GM23338 (cell line): ENCODE measurements at places on chromosomes 6 and 20.
A peak's percentile ranks its signal among the peaks of the same experiment; 100 is the strongest.

DNA sequence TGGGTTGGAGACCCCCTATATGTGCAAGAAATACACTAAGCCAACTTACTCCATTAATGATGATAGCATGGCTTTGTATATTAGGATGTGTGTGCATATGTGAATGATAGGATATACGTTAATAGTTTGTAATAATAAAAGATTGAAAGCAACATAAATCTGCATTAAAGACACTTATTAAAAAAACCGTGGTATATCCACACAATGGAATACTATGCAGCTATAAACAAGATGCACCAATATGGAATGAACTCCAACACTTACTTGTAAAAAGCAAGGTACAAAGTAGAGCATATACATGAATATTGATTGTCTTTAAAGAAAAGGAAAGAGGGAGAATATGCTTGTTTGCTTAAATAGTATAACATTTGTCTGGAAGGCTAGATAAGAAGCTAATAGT, 68.0 kb downstream of the UST start:
- peaks cover 36% of the 10 kb centered on the region for H3K4me1 ChIP-seq
- H3K27me3 ChIP-seq = no peaks in the 10 kb centered on the region
- no peak for DNase-seq
- peaks cover 4% of the 10 kb centered on the region; the same call in 1 of the 2 replicates for H3K36me3 ChIP-seq

GRCh38 chr6:135393289-135393688, 104.3 kb downstream of the AHI1 start:
- H3K27ac ChIP-seq = no peak overlapping the region
- no peaks in the 10 kb centered on the region for H3K4me1 ChIP-seq
- no peaks in the 10 kb centered on the region for H3K27me3 ChIP-seq
- DNase-seq = no peak

DNA sequence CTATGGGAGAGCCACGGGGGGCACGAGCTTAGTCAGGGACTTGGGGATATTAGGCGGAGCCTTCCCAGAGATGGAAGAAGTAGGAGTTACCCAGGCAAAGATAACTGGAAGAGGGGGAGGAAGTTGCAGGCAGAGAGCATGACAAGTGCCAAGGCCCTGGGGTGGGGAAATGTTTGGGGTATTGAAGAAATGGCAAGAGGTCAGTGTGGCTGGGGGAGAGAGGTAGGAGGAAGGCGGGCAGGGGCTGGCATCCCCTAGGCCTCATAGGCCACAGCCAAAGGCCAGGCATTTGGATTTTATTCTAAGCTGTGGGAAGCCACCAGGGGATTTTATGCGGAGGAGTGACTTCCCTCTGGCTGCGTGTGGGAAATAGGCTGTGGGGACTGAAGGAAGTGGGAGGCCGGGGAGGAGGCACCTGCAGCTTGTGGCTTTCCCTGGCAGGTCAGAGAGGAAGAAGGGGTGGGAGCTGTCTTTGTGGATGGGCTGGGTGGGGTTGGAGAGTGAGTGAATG, 22.7 kb downstream of the SNAI1 start:
- no peak overlapping the region for H3K4me3 ChIP-seq
- no peaks in the 10 kb centered on the region for H3K4me1 ChIP-seq
- H3K36me3 ChIP-seq = no peaks in the 10 kb centered on the region

- H3K27me3 ChIP-seq = no peaks in the 10 kb centered on the region
- H3K4me3 ChIP-seq = no peak overlapping the region
- H3K4me1 ChIP-seq = peaks cover 9% of the 10 kb centered on the region
These were observed 229.3 kb upstream of the TENT5A start for GRCh38 chr6:81981812-81982211.

DNA sequence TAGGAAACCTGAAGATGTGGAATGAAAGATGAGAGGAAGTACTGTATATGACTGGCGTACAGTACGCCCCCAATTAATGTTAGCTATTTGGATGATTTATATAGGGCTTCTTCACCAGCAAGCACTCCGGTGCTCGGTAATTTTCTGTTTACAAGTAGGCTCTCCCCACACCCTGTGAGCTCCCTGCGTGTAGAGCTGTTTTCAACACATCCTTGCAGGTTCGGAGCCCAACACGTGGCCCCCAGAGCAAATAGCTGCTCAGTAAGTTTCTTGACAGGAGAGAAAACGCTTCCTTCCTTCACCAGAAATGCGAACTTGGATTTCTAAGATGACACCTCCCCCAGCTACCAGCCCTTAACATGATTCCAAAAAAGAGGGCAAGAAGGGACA, 1.2 kb upstream of the RAB22A start:
- no peaks in the 10 kb centered on the region for H3K36me3 ChIP-seq
- no peak overlapping the region for H3K27ac ChIP-seq
- DNase-seq = peak; percentile 14
- no peaks in the 10 kb centered on the region for H3K27me3 ChIP-seq

GRCh38 chr20:51350941-51351631, 191.4 kb downstream of the NFATC2 start:
- no peak overlapping the region for H3K4me3 ChIP-seq
- H3K4me1 ChIP-seq = no peaks in the 10 kb centered on the region
- no peaks in the 10 kb centered on the region for H3K27me3 ChIP-seq
- no peak for DNase-seq
- H3K36me3 ChIP-seq = no peaks in the 10 kb centered on the region

DNA sequence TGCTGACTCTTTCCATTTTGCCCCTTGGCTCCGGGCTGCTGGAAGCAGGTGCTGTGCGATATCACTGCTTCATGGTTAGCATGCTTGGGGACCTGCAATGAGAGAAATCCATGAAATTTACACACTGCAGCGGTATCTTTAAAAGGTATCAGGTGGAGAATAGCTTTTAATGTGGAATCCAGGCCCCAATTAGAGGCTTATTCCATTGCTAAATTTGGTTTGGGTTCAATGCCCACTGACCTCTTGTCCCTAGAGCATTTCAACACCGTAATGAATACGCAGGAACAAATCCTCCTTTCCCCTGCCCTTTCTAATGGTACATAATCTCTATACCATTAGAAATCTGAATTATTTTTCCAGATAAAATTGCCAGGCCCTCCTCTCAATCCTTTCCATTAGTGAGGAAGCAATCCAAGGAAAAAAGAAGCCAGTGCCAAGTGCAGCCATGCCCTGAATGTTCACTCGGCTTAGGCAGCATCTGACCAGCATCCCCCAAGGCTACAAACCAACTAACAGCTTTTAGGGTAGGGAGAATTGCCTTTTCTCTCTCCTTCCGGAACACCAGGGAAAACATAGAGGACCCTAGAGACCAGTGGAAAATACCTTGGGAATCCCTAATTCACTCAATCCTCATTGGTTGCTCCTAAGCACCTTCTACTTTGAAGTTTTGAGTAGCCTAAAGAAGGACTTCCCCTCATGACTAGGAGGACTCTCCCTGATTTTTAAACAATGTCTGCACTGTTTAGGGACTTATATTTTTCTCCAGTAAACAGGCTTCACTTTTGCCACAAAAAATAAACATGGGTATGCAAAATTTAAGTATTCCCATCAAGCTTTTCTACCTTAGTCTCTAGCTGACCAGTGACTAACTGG, 143.1 kb downstream of the QRSL1 start:
- DNase-seq = no peak
- H3K36me3 ChIP-seq = no peaks in the 10 kb centered on the region
- H3K27ac ChIP-seq = no peak overlapping the region
- no peak overlapping the region for H3K4me3 ChIP-seq
- H3K4me1 ChIP-seq = peaks cover 11% of the 10 kb centered on the region; the same call in 1 of the 2 replicates
